ENCODE measurements at places on chromosomes 12 and 14.

GRCh38 chr14:62076825-62077605 lies 314.8 kb downstream of the SNAPC1 start:
- DNase-seq: no peak

DNA sequence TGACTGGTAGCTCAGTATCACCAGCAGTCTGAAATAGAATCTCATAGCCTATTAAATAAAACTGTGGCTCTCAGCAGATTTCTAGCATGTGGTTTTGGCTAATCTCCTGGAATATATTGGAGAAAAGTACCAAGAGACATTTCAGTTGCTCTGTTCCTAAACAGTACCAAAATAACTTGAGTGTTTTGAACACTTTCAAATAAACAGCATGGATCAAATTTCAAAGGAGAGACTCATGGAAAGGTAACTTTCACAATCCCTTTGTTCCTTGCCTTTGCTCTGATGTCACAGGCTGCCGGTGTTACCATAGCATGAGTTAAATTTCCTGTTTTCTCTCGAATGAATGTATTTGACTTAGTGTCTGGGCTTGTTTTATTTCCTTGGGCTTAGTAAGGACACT lies 3.4 kb downstream of the ARG2 start:
- no peak for DNase-seq

DNA sequence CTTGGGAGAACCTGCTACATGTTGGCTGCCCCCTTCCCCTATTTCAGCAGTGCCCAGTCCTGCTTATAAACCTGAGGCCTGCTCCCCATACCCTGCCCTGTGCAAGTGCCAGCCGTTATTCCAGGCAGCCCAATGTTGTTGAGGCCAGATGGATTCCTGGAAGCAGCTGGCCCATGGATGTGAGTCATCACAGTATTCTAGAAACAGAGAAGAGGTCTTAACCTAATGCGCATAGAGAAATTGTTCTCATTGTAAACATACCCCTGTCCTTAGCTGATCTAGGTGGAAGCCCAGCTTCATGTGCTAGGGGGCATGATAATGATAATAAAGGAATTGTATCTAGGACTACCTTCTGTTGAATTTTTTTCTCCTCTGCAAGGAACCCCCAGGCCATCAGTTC lies 69.7 kb downstream of the TSPAN11 start:
- no peak for DNase-seq

DNA sequence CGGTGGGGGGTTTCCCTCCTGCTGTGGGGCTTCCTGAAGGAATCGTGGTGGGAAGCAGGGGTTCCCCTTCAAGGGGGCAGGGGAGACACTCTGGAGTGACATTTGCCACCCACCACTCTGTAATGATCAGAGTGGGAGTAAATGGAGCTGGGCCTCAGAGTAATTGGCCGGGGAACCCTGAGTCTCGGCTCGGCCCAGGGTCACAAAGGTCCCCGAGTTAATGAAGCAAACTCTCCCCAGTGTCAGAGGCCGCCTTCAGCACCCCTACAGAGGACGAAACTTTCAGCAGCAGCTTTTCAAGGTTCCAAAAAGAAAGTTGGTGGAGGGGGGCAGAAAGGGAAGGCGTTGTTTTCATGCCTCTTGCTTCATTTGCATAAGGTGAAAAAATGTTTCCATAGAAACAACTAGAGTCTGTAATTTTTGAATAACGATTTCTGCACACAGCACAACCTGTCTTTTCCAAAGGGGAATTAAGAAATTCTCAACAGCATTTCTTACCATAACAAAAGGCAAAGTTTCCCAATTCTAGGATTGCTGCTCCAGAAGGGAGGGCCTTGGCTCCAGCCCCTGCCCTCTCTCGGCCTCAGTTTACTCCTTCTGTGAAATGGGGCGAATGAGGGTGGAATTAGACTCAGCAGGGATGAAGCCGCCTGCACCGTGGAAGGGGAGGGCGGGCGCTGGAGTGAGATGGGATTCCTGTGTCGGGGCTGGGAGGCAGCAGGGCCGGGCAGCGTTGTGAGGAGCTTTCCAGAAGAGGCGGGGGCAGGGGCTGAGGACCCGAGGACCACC lies 67.0 kb upstream of the BEGAIN start:
- no peak for DNase-seq

GRCh38 chr12:39989501-39989900 lies 116.4 kb downstream of the SLC2A13 start:
- DNase-seq: no peak

DNA sequence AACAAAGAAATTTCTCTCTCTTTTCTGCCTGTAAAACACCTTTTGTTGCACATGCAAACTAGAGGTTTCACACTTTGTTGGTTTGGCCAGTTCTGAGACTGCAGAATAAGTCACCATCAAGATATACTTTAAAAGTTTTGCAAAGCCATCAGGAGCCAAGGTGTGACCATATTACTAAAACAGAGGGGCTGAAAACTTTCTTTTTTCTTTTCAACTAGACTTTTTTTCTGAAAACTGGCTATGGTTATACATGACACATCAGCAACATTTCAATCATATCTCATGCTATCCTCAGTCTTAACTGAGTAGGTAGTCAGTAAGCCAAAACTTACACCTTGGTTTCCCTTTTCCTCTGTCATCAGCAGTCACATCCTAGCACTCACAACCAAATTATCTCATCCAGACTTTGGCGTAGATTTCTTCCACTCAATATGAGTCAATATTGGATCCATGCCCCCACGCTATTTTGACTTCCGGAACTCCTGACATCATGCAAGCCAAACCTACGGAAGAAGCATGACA lies 4.1 kb upstream of the IFNG start:
- no peak for DNase-seq

DNA sequence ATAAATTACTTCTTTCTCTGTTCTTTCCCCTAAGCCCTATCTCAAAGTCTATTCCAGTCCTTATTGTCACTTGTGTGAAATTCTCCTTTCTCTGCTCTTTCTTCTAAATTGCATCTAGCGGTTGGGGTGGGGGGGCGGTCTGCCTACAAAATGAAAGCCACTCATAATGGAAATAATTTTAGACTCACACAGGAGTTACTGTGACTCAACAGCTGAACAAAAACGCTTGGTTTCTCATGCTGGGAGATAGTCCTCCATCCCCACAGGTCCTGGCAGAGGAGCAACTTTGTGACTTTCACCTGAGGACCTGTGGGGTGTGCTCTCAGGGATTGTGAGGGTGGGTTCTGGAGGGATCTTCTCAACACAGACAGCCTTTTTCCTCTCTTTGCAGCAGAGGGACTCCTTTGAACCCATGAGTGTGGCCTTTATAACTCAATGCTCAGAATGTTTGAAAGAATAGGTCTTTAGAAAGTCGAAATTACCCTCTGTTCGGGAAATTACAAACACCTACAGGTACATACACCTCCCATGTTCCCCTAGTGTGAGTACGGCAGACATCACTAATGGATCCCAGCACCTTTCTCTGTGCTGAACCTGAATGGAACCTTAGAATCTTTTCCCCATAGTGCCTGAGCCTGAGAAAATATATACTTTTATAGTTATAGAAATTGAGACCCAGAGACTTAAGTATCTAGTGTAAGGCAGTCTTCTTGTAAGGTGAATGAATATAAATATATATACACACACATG lies 109.7 kb downstream of the CHST11 start:
- DNase-seq: no peak

DNA sequence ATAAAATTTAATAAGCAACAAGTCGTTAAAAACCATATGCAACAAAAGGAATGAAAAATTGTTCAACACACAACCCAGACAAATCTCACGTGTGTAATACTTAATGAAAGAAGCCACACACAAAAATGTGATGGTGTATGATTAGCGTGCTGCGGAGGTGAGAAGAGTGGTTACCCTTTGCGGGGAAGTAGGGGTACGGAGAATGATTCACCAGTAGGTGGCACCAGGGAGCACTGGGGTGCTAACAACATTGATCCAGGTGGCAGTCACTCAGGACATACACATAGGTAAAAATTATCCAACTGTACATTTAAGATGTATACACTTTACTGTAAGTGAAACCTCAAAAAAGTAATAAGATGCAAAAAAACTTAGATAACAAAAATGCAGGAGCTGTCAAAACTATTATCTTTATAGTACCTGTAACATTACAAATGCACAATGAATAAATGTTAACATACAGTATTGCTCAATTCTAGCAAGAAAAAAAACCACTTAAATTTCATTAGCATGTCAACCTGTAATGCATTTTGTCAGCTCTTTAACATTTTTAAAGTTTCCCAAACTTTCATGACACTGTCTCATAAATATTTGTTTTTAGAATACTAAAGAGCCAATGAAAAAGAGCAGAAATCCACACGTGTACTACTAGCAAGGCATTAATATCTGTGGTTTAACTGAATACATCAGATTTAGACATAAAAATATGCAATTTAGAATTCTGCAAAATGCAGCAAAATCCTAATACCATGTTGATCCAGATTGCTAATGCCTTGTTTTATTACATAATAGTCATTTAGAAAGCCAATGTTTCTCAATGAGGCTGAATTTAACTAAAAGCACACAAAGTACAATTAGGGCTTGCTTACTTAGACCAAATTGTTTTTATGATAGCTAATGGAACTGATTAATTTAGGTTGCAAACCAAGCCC lies 46.7 kb downstream of the TMCC3 start:
- DNase-seq: peak; percentile 45

GRCh38 chr14:96901227-96901626 lies 104.0 kb downstream of the VRK1 start:
- DNase-seq: no peak
